ENCODE measurements at places on chromosomes 1 and 21. TPM values are rescaled to one million over a fixed set of nuclear protein-coding genes. Genes with fewer than 3 reads are reported as not detected.

The C1QTNF12 gene
- total RNA-seq = 12.5 TPM

The ZMYND12 gene
- total RNA-seq = not detected

The TDRD5 gene
- total RNA-seq = not detected

The SPRR2F gene
- not detected for total RNA-seq

The RAB42 gene
- 0.95 TPM for total RNA-seq

The YIPF1 gene
- total RNA-seq = 18.8 TPM

The CCDC27 gene
- not detected for total RNA-seq

The APCS gene
- total RNA-seq = not detected

DNA sequence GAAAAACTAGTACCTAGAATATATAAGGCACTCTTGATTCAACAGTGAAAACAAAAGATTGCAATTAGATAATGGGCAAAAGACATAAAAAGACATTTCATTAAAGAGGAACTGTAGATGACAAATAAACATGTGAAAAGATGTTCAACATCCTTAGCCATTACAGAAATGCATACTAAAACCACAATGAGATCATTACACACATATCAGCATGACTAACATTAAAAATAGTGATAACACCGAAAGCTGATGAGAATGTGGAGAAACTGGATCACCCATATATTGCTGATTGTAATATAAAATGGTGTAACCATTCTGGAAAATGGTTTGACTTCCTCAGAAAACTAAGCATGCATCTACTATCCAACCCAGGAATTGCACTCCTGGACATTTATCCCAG, 340.3 kb downstream of the SEC16B start:
- no peak for DNase-seq

DNA sequence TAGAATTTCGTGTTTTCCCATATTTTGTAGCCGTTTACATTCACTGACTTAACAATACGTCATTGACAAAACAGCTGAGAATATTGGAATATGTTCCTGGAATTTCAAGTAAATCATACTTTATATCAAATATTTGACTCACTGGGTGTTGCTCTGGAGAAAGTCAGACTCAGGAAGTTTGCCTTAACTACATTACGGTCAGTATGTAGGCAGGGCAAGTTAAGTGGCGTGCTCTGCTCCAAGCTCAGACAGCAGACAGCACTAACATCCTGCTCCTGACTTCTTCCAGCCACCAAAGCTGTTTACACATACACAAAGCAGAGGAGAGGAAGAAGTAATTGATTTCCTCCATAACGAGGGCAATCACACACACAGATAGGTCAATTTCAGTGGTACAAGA, 414.6 kb downstream of the LRRIQ3 start:
- no peak for DNase-seq

GRCh38 chr1:115640384-115640783, 1.4 kb upstream of the VANGL1 start:
- DNase-seq = no peak

DNA sequence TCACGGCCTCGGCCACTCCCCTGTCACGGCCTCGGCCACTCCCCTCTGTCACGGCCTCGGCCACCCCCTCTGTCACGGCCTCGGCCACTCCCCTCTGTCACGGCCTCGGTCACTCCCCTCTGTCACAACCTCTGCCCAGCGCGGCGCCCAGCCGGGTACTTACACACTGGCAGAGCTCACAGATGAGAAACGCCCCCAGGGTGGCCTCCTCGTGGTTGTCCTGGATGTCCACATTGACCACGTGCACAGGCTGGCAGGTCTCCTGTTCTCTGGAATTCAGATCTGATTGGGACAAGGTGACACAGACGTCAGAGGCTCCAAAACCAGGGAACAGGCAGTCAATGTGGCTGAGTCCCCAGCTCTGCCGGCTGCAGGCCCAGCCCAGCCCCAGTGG, 3.3 kb upstream of the TMEM240 start:
- no peak for DNase-seq

DNA sequence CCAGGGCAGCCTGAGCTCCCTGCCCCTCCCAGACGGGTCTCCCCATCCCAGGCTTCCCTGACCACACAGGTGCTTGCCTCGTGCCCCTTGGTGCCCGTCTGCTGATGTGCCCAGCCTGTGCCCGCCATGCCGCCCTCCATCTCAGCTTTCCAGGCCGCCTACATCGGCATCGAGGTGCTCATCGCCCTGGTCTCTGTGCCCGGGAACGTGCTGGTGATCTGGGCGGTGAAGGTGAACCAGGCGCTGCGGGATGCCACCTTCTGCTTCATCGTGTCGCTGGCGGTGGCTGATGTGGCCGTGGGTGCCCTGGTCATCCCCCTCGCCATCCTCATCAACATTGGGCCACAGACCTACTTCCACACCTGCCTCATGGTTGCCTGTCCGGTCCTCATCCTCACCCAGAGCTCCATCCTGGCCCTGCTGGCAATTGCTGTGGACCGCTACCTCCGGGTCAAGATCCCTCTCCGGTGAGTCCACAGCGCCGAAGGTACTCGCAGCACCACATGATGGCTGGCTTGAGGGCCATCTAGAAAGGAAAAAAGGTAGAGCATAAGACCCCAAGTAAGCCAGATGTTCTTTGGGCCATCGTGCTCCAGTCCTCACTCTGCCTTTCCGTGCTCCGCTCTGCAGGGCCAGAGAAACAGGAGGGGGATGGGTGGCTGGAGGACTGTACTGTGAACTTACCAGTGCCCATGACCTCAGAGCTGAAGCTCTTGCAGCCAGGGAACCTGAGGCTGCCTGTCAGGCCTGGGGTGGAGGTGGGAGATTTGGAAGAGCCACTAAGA, 1.4 kb downstream of the ADORA1 start:
- no peak for DNase-seq

DNA sequence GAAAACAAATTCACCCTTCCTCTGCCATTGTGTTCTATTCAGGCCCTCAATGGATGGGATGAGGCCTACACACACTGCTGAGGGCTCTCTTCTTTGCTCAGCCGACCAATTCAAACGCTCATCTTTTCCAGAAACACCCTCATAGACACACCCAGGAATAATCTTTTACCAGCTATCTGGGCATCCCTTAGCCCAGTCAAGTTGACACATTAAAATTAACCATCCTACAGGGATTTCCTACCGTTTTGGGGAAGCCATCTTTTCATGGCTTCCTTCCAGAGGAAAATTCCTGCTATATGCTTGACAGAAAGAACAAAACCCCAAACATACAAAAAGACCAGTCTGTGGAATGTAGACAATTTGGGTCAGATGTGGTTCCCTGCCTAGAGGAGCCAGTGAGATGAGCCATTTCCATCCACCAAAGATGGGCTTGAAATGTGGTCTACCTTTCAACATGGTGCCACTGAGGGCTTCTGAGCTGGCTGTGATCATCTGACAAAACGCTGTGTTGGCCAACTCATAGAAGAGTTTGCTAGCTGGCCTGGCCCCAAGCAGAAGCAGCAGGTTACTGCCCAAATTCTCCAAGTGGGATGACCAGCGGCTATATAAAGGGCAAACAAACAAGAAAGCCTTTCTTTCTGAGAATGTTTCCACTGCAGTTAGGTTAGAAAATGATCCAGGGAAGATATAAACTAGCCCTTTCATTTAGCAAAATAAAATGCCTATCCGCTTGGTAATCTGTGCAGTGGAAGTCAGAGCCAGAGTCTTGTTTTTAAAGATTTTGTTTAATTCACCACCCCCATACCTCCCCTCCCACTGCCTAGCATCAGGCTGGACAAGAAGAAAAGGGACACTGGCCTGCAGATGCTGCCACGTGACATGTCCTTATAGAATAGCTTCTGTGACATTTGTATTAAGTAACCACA, 69.1 kb upstream of the MRPS6 start:
- DNase-seq = no peak

GRCh38 chr1:100834777-100835660, 59.6 kb downstream of the EXTL2 start:
- DNase-seq = no peak

- no peak for DNase-seq
These were observed 85.7 kb downstream of the BRINP2 start for GRCh38 chr1:177256153-177257075.

DNA sequence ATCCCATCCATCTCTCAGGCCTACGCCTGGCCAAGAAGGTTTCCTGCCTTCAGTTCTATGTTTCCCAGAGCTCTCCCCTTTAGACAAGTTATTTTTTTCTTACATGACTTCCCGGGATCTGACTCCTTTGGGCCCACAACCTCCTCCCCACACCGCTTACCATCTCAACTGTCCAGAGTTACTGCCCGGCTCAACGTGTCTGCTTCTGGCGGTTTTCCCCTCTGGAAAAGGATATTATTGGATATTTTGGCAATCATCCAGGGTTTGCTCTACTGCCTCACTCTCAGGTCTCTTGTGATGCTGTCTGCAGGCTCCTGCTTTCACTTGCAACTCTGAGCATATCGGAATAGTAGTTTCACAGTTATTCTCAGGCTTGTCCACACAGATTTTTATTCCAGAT, 318.2 kb upstream of the CAMK1G start:
- no peak for DNase-seq

DNA sequence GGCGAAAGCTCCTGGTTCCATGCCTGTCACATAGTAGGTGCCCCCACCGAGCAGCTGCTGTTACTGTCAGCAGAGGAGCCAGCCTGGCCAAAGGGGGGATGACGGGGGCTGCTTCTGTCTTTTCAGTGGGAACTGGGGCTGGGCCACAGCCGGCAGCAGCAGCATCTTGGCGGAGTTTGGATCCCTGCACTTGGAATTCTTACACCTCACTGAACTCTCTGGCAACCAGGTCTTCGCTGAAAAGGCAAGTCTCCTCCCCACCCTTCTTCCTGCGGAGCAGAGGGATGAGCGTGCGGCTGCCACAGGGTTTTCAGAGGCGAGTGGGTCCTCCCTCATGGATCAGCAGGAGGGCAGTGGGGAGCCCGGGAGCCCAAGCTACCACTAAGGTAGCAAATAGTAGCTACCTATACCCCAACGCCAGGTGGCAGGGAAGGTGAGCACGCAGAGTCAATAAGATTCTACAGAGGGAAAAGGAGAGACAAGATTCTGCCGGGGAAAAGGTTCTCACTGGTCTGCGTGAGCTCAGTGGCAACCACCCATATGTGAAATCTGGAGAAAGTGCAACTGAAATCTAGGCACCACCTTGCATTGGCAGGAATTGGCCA, 41.4 kb upstream of the SELENON start:
- DNase-seq = no peak
